Memory B cell (primary cell): ENCODE measurements at places on chromosomes 3 and 15.

- DNase-seq, result peak; percentile 31
Measured at GRCh38 chr3:185646382-185647133, 60.5 kb downstream of the SENP2 start.

DNA sequence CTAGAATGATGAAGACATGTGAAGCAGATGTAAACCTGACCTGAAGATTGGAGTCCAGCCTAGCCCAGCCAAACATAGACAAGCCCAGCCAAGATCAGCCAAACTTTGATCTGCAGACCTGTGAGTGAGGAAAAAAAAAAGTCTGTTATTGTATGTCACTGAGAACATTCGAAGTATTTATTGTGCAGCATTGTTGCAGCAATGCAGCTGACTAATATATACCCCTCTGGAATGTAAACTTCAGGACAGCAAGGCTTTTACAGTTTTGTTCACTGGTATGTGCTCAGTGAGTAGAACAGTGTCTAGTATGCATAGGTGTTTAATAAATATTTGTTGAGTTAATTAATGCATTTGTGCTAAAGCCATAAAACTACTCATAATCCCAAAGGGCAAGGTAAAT lies 23.4 kb downstream of the TMEM202 start:
- DNase-seq, result no peak

DNA sequence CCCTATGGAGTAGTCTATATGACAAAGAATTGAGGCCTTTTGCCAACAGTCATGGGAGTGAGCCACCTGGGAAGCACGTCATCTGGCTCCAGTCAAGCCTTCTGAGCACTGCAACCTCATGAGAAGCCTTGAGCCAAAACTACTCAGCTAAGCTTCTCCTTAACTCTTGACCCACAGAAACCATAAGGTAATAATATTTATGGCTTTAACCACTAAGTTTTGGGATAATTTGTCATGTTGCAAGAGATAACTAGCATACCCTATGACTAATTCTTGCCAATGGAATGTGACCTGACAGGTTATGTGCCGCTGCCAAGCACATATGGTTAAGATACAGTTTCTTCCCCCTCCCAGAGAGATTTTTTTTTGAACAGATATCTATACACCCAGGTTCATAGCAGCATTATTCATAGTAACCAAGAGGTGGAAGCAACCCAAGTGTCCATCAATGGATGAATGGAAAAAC lies 11.8 kb upstream of the SLC6A11 start:
- no peak for DNase-seq

- no peak for DNase-seq
Measured at GRCh38 chr3:16837602-16838001, 47.2 kb upstream of the PLCL2 start.

- DNase-seq, result no peak
Measured at GRCh38 chr15:88389120-88389519, 78.1 kb downstream of the MRPL46 start.

GRCh38 chr15:38242055-38242454 lies 10.6 kb upstream of the SPRED1 start:
- no peak for DNase-seq

DNA sequence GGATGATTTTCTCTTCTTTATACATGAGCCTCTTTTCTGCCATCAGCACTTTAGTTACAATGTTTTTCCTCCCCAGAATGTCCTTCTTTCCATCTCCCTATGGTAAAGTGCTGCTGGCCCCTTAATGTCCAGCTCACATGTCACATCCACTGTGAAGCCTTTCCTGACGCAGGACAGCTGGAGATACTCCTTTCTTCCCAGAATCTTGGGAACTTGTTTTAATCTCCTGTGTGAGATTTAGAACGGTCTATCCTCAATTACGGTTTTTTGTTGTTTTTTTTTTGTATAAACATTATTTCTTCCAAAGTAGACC lies 147.7 kb upstream of the TSC22D2 start:
- DNase-seq, result no peak

DNA sequence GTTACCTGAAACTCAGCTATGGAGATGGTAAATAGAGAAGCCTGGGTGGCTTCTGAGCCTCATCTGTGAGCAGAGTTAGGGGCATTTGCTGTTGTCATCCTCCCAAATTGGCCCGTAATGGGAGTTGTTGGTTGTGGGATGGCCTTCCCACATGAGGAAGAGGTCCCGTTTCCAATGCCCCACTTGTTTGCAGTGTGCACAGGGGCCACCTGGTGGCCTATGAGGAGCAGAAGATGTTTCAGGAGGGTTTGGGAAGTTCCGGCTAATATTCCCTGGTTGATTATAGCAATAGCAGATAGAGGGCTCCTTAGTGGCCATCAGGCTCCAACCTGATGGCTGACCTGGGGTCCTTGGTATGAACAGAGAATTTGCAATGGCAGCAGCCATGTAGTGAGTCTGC lies 1546.5 kb downstream of the OTOL1 start:
- no peak for DNase-seq

GRCh38 chr3:188336178-188336577 lies 182.2 kb downstream of the LPP start:
- DNase-seq, result no peak

DNA sequence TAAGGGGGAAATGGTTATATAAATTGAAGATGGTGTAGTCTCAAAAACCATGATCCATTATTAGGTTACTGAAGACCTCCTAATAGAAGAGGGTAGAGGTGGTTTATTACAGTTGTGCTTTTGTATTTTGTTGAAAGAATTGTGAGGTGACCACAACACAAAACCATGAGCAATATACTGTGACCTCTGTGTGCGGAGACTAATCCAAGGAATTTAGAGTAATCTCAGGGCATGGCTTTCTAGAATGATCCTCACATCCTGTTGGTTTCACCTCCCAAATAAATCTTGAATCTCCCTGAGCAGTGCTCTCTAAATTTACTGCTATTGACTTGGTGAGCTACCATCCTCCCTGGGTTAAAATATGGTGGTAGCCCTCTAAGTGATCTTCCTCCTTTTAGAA lies 52.3 kb downstream of the PTPRG start:
- DNase-seq, result no peak

- DNase-seq, result no peak
Measured at GRCh38 chr3:110711851-110712516, 359.6 kb upstream of the NECTIN3 start.

- DNase-seq, result no peak
Measured at GRCh38 chr15:86155551-86155950, 75.9 kb downstream of the AGBL1 start.

DNA sequence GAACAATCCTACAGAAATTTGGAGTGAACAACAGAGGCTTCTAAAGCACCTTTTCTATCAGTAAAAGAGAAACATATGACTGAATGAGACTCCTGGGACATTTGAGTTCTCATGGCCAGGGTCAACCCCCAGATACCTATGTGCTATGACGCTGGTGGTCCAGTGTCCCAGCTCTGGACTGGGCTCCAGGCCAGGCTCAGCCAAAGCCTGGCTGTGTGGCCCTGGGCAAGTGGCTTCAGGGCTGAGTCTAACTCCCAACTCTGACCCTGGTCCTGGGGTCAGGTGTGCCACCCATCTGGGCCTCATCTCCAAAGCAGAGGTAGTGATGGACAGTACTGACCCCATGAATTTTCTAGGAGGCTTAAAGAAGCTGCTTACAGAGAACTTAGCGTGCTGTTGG lies 147.8 kb downstream of the FBLN2 start:
- DNase-seq, result no peak

GRCh38 chr15:57411945-57412768 lies 35.9 kb downstream of the CGNL1 start:
- no peak for DNase-seq

GRCh38 chr3:196638861-196639482 lies 522 bp upstream of the NRROS start:
- no peak for DNase-seq

GRCh38 chr3:109382588-109382987 lies 45.2 kb upstream of the DPPA4 start:
- no peak for DNase-seq

DNA sequence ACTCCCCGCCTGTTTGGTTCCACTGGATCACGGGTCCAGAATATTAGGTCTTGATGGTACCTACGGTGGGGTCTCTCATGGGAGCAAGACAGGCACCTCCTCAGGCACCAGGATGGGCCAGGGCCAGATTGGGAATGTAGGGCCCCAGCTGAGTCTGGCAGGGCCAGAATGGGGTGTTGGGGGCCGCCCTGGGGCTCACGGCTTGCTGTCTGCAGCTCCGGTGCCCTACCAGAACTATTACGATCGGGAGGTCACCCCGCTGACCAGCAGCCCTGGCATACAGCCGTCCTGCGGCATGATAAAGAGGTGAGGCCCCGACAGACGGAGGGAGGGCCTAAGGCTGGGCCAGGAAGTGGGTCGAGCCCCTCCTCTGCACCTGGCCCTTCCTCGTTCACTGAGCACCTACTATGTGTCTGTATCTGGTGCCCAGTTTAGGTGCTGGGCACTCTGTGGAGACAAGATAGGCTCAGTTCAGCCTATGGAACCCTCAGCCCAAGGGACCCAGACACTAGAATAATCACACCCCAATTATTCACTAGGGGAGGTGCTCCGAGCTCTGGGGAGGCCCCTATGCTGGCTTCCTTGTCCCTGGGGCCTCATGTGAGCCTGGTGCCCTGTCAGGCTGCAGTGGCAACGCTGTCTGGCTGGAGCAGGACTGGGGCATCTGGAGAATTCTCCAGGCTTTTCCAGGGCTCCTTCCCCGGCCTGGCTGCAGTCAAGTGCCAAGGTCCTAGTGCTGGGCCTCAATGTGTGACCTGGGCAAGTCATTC lies 37.9 kb downstream of the PSTPIP1 start:
- DNase-seq, result no peak

- DNase-seq, result no peak
Measured at GRCh38 chr3:81955878-81956277, 194.4 kb upstream of the GBE1 start.

DNA sequence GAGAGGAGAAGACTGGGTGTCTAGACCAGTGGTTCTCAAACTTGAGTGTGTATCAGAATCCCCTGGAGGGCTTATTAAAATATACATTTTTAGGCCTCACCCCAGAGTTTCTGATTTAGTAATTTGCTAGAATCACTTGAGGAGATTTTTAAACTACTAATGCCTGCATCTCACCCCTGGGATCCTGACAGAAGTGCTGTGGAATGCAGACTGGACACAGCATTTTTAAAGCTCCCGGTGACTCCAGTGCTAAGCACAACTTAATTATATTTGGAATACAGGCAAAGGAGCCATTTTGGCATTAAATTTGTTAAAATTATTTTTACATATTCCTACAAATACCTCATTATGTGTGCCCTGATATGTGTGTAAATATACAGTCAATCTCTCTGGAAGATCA lies 26.7 kb upstream of the COL6A6 start:
- no peak for DNase-seq

DNA sequence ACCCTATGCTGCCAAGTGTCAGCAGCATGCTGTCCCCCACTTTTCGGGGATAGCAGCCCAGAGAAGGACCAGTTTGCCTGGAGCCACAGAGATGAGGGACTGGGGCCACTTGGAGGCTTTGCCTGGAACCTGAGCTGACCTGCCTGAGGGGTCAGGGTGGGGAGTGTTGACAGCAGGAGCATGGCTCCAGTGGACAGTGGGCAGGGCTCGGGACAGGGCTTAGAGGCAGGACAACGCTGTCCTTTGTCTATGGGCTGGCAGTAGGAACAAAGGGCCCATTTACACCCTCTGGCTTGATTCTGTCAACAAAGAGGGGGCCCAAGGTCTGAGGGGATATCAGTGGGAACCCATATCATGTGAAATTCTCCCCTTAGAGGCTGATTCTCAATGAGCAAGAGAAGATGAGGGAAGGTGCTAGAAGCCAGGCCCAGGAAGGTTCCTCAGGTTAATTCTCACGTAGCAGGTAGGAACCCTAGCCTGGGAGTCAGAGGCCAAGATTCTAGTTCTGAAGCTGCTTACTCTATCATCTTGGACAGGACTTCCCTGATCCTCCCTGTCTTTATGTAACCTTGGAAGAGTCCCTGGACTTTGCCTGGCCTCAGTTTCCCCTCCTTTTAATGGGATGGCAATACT lies 29.7 kb upstream of the HHATL start:
- DNase-seq, result no peak

- DNase-seq, result no peak
Measured at GRCh38 chr3:128144512-128145187, 8.6 kb upstream of the EEFSEC start.

GRCh38 chr3:54358969-54359694 lies 236.8 kb downstream of the CACNA2D3 start:
- DNase-seq, result no peak

DNA sequence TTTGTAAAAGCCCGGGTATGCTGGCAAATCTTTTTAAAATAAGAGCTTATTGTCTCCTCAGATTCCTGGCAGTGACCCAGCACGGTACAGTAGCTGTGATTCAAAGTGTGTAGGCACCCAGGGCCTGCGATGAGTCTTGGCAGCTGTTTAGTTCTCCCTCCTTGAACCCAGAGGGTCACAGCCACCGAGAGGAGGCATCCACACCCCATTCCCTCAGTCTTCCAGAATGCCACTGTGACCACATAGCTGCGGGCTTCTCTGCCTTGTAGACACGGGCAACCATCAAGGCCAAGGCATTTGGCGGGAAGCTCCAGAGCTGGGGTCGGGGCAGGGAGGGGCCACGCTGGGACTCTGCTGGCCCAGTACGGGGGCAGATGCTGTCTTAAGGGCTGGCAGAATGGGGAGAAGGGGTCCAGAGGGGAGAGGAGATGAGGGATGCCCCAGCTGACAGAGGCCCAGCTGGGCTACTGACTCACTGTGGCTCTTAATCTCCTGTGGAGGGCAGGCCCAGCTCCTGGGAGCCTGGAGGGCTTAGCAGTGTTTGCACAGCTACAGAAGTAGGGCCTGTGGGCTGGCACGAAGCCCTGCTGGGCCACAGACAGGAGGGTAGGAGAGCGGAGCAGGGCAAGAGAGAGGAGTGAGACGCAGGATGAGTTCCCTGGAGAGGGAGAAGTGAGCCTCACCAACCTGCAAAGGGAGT lies 68.8 kb upstream of the DLG1 start:
- no peak for DNase-seq

- DNase-seq, result no peak
Measured at GRCh38 chr15:57406062-57406772, 29.9 kb downstream of the CGNL1 start.

DNA sequence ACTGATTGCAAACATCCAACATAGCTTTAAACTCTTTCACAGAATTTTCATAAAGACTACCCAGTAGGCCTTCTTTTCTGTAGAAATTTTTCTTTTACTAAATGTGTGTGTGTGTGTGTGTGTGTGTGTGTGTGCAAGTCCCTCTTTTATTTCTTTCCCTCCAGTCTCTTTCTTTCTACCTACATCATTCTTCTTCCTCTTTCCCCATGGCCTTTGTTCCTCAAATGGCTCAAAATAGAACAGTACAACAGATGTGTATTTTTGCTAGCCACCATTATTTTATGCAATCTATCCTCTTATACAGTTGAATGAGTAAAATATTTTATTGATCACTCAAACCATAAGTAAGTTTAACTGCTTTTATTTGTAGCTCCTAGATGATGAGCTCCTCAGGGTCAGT lies 76.4 kb downstream of the USF3 start:
- DNase-seq, result no peak

GRCh38 chr15:39530480-39531342 lies 50.2 kb upstream of the THBS1 start:
- DNase-seq, result no peak
